ENCODE measurements at places on chromosomes 3 and 15. TPM values are rescaled to one million over a fixed set of nuclear protein-coding genes. Genes with fewer than 3 reads are reported as not detected.
A peak's percentile ranks its signal among the peaks of the same experiment; 100 is the strongest.

DNA sequence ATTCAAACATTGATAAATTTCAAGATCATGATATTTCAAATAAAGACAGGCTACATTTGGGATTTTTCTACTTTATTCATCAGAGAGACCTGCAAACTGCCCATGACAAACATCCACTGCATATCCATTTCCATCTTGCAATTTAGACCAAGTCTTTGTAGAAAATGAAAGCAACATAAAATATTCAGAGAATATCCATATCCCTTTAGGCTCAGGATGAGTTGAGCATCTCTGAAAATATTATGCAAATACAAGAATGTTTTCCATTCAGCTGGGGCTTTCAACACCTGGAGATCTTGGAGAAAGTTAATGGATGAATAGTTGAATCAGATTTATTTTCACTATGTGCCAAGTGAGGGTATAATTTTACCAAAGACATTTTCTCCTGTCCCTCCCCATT is 103.4 kb downstream of the TUSC7 start:
- DNase-seq, result no peak

- DNase-seq, result no peak
Measured at GRCh38 chr3:23762759-23763477, 42.8 kb upstream of the UBE2E1 start.

- DNase-seq, result peak; percentile 79
Measured at GRCh38 chr3:157282261-157283191, 122.6 kb upstream of the CCNL1 start.

CCR8 gene
- not detected for total RNA-seq

All from MG63 (cell line).